ENCODE measurements at places on chromosomes 11 and 22.

GRCh38 chr11:13294771-13295579 is 17.4 kb downstream of the BMAL1 start:
- no peak for DNase-seq

- no peak for DNase-seq
These were observed 15.2 kb downstream of the ENDOD1 start for GRCh38 chr11:95104856-95105255.

DNA sequence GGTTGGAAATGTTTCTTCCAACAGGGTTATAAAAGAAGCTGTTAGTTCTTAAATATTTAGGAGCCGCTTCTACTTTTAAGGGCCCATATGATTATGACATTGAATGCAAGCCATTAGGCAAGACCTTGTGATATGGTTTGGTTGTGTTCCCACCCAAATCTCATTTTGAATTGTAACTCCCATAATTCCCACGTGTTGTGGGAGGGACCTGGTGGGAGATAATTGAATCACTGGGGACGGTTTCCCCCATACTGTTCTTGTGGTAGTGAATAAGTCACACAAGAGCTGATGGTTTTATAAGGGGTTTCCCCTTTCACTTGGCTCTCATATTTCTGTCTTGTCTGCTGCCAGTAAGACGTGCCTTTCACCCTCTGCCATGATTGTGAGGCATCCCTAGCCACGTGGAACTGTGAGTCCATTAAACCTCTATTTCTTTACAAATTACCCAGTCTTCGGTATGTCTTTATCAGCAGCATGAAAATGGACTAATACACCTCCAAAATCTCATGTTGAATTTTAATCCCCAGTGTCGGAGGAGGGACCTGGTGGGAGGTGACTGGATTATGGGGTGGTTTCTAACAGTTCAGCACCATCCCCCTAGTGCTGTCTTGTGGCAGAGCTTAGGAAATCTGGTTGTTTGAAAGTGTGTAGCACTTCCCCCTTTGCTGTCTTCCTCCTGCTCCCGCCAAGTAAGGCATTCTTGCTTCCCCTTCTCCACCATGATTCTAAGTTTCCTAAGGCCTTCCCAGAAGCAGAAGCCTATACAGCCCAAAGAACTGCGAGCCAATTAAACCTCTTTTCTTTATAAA is 4.3 kb downstream of the CD59 start:
- no peak for DNase-seq

GRCh38 chr22:39133871-39134270 is 18.6 kb downstream of the CBX7 start:
- no peak for DNase-seq

GRCh38 chr11:16727806-16728205 is 10.6 kb upstream of the C11orf58 start:
- DNase-seq, result no peak

DNA sequence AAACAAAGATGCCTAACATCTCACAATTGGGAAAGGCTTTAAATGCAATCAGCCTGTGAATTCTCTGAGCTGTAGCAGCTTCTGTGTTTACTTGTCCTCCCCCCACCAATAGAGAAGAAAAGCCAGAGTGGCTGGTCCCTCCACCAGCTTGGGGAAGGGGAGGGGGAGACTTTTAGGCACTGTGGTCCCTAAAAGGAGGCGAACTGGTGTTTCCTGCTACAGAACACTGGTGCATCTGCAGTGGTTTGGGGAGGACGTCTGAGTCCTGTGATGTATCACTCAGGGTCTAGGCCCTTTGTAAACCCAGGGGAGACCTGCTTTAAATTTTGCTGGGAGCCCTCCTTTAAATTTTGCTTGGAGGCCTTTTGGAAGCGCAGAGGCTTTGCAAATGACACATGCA is 16.9 kb downstream of the TNRC6B start:
- no peak for DNase-seq

- no peak for DNase-seq
These were observed 9.8 kb downstream of the KCNC1 start for GRCh38 chr11:17744151-17744940.

DNA sequence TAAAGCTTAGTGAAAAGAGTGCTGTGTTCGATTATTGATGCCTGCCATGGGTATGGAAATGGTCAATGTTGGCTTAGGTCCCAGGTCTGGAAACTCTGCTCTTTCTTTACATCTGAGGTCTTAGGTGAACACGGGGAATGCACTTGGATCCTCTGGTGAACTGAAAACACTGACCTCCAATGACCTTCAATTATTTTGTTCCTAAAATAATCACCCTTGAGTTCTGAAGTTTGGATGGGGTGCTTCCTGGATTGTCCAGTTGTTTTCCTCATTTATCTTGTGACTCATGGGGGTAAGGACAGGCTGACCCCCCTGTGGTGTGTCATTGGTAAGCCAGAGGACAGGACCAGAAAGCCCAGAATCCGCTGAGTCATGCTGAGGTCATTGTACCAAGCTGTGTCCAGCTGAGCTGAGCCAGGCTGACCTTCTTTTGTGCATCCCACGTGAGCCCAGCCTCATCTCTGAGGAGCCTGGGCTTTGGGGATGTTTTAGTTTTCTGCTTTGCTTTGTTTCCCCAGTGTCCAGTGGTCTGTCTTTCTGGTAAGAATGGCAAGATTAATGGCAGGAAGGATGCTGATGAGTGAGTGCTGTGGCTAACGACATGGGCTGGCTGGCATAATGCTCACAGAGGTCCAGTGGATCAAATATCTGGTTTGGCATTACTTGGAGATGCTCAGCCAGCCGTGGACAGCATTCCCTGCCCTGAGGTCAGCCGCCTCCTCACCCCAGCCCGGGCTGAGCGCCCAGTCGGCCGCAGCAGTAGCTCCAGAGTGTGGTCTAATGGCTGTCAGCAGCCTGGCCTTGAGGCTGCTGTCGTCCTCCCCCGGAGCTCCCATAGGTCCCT is 35.6 kb downstream of the AMPD3 start:
- no peak for DNase-seq

DNA sequence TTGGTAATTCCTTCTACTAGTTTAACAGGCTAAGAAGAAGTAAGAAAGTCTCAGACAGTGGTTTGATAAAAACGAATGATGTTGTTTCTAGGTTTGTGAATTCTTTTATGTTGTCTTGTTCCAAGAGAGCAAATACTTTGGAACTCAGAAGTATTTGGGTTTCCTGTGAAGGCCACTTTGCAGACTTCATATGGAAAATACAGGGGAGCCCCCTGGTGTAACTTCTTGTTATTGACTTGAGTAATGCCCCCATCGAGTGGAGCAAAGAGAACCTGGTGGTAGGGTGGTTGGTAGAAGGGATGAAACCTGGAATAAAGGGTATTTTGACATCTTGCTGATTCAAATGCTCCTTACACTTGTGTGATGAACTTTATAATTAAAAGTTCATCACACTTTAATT is 40.0 kb upstream of the PTH start:
- no peak for DNase-seq

GRCh38 chr11:18137186-18137800 is 4.9 kb downstream of the MRGPRX3 start:
- no peak for DNase-seq

DNA sequence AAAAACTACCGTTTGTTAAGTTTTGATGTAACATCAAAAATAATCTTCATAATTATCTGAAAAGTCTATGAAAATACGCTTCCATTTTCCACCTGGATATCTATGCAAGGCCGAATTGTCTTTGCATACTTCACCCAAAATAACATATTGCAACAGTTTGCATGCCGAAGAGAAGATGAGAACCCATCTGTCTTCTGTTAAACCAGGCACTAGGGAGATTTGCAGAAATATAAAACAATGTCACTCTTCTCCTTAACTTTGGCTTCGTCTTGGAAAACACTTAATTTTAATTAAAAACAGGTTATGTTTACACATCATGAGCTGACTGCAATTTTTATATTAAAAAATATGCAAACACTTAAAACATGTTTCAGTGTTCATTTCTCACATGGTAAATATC is 1325.8 kb downstream of the TBC1D22A start:
- no peak for DNase-seq

DNA sequence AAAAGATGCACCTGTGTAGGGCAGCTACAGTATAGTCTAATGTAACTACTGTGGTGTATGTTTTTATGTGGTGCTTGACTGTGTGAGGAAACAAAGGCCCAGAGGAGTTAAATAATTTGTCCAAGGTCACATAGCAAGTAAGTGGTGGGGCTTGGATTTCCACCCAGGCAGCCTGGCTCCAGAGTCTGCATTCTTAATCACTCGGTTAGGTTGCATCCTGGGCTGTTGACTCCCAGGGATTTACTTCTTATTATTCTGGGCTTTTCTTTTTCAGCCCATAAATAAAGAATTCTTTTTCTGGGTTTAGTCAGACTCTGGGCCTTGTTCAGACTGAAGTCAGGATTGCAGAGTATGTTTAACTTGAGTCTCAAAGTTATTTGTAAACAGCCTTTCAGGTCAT is 82.1 kb downstream of the ARHGAP42 start:
- DNase-seq, result no peak

- no peak for DNase-seq
These were observed 2.0 kb upstream of the KDELR3 start for GRCh38 chr22:38465673-38466490.

DNA sequence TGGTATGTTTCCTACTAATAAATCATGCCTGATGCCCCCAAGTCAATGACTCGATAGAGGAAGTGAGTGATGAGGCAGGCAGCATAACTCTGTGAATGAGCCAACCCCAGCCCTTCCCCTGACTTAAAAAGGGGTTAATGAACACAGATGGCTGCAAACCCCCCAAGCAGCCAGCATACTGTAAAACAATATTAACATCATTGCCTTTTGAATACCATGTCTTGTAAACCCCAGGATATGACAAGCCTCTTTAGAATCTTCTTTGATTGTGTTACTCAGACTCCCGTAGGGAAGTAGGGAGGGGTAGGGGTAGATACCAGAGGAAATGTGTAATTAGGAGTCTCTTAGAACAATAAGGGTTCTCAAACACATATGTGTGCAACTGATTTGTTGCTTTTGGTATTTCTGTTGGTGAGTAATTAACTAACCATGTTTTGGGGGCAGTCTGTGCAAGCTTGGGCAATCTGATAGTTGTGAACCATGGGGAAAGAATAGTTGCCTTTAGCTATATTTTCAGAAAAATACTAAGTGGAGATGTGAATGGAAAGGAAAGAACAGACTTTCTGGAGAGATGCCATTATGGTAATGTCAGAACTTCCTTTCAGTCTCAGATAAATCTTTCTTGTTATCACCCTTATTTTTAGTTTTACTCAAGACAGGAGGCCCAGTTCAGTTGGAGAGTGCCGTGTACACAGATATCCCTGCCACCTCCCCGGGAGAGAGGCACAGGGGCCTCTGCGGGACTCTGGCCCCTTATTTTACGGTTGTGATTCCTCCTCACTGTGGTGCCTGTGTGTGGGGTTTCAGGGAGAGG is 701.8 kb downstream of the NTM start:
- DNase-seq, result no peak

- DNase-seq, result no peak
These were observed 540.3 kb upstream of the CADM1 start for GRCh38 chr11:116044520-116044919.

DNA sequence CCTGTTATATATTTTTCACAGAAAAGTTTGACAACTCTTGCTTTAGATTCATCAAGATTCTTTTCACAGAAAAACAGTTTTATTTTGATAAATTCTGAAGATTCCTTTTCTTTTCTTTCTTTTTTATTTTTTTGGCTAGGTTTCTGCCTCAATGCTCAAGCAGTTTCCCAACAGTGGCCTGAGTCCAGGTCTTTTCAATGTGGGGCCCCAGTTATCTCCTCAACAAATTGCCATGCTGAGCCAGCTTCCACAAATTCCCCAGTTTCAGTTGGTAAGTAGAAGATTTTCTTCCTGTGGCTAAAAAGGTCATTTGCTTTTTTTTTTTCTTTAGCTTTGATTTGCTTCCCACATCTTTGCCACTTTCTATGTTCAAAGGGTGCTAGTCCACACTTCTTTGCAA is 46.0 kb upstream of the ADSL start:
- DNase-seq, result no peak

DNA sequence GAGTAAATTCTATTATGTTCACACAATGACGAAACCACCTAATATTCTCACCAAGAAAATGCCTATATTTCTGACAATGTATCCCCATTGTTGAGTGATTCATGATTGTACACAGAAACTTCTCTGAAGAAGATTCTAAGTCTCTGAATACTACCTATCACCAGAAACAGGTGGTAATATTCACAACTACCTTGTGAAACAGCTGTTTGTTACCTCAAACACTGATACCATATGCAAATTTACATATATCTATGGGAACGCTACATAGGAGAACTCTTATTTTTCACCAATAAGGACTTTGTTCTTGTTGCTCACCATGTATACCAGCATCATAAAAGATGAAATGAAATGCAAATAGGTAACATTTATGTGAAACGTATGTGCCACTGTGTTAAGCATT is 59.3 kb downstream of the PDGFD start:
- no peak for DNase-seq

DNA sequence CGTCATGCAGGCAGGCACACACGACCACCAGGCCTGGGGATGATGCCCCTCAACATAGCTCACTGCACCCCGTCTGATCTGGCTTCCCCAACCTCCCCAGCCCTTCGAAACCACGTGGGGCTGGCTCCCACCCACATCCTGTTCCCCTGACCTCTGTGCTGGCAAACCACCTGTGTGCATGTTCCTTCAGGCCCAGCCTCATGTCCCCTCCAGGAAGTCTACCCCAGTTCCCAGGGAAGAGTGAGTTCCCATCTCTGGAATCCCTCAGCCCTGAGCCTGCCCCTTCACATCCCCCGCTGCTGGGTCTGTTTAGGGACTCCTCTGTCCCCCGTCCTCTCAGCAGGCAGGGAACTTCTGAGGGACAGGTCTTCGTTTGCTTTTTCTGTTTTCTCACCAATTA is 7.1 kb downstream of the SLC7A4 start:
- no peak for DNase-seq

- DNase-seq, result no peak
These were observed 15.0 kb downstream of the SYT13 start for GRCh38 chr11:45270946-45271716.

DNA sequence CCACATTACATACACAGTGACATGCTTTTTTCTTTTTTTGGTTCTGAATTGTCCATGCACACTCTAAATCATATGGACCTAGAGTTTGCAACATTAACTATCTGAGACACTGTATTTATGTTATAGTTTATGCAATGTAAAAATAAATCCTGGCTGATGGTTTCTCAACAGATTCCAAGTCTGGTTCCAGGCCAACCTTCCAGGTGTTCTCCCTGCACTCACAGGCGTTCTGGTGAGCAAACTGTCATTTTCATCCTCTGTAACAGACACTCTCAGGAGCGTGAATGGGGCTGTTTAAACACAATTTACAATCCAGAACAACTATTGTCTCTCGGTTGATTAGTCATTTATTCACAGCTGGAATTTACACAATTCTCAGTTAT is 36.5 kb upstream of the ANKK1 start:
- no peak for DNase-seq

- no peak for DNase-seq
These were observed 41.3 kb downstream of the TRIM29 start for GRCh38 chr11:120096369-120097191.

DNA sequence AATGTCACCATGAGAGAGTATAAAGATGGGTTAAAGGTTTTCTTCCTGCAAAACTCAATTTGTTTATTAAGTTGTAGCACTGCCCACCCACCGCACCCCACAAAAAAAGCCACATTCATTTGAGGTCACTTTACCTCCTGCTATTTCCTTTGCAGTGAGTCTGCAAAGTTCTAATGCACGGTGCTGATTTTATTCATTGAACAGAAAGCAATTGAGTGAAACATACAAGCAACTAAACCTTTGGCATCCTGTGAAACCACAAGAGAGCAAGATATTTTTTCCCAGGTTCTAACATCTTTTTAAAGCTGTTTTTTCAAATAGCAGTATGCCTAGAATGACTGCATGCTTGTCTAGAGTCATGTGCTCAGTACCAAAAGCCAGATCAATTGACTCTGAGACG is 39.0 kb downstream of the RRAS2 start:
- no peak for DNase-seq

Data from NCI-H187 treated with DMSO at 0.1 percent for 48 hours (cell line).